ENCODE measurements at places on chromosomes 2 and 18.

- no peak for DNase-seq
Measured at GRCh38 chr2:112029164-112029563, 25.9 kb upstream of the TMEM87B start.

- DNase-seq = no peak
Measured at GRCh38 chr2:11675423-11676112, 5.6 kb upstream of the NTSR2 start.

GRCh38 chr2:82740527-82740926 lies 1718.6 kb downstream of the SUCLG1 start:
- DNase-seq = no peak

DNA sequence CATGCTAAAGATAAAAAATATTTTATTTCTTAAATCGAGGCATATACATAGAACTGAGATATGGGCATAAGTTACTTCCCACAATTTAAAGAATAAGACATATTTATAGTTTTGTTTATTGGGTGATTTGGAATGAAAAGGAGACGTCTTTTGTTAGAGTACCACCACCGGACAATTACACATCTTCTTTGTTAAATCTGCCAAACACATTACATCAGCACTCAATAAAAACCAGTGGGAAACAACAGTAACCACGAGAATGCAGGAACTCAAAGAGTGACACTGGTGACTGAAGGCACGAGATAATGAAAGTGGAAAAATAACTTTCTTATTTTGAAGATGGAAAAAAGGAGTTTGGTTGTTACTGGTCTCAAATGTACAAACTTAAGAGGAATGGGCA lies 92.6 kb upstream of the TFCP2L1 start:
- no peak for DNase-seq

DNA sequence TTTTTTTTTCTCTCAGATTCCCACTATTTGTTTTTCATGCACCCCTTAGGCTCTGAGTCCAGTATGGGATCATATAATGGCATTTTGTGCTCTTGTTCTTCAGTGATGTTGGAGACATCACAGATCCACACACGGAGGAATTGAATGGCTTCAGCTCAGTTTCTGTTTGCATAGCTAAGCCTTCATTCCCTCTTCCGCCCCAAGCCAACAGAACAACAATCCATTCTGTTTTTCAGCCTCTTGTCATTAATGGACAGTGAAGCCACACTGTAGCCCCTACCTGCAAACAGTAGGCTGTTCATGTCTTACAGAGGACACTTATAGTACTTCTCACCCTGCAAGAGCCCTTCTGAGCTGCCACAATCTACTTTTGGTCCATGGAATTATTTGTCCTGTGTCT lies 64.0 kb upstream of the ZSWIM2 start:
- DNase-seq = no peak

- DNase-seq = no peak
Measured at GRCh38 chr18:24120676-24121075, 18.2 kb upstream of the CABYR start.

- no peak for DNase-seq
Measured at GRCh38 chr2:128425731-128426620, 107.3 kb upstream of the HS6ST1 start.

DNA sequence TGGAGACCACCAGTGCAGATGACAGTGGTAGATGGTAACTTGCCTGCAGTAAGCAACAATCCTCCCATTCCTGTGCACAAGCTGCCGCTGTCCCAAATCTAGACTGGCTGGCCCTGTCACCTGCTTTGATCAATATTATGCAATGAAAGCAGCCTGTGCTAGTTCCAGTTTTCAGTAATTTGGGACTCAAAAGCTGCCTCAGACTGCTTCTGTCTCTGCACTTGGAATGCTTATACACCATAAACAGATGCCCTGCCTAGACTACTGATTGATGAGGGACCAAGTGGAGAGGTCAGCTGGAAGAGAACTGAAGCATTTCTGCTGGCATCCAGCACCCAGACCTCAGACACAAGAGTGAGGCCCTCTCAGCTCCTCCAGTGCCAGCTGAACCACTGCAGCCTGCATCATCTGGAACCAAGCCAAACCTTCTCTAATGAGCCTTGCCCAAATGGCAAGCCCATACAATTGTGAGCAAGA lies 24.9 kb downstream of the CCBE1 start:
- no peak for DNase-seq
